ENCODE measurements at places on chromosomes 2 and 18.

DNA sequence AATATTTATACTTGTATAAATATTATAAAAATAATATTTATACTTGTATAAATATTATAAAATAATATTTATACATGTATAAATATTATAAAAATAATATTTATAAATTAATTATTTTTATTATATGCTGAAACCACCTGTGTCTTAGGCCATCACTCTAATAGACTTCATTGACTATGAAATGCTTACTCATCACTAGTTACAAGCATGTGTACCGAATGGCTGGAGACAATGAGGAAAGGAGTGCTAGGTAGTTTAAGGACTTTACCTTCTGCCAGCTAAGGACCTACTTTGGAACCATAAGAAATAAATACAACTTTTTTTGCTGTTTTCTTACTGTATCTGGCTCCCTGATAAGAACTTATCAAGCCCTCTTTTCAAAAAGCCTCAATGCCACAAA is 228.8 kb downstream of the LRRTM1 start:
- no peak for DNase-seq

DNA sequence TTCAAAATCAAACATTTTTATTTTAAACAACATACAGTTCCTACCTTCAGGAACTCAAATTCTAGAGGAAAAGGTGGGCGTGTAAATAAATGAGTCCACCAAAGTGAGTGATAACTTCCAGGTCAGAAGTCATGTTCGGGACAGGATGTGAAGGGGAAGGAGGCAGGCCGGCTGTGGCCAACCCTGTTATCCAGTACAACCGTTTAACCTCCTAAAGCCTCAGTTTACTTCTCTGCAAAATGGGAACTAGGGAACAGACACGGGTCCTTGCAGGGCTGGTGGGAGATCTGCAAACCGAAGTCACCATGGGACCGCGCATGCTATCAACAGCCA is 373 bp downstream of the EIPR1 start:
- DNase-seq, result peak; percentile 72

- DNase-seq, result peak; percentile 61
Measured at GRCh38 chr2:9230051-9230802, 23.6 kb downstream of the ASAP2 start.

DNA sequence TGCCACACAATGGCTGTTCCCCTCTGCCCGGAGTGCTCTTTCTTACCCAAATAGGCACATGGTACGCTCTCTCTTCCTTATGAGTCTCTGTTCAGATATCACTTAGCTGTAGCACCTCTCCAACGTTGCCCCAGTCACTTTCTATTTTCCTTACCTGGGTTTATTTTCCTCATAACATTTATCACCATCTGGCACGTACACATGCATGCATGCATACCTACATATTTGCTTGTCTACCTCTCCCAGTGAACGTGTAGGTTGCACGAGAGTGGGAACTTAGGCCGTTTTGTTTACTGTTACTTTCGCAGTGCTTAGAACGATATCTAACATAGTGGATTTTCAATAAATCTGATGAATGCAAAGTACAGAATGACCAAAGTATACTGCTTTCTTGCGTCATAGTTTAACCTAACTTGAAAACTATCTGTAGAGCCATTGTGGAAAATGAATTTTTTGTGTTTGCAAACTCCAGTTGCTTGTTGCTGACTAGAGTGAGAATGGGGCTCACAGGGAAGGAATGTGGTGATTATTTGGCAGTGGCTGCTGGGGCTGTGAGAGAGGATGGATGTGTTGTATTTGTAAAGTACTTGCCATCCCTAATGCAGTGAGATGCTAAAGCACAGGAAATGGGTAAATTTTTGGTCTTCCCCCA is 47.1 kb downstream of the ACSL3 start:
- peak; percentile 72 for DNase-seq

DNA sequence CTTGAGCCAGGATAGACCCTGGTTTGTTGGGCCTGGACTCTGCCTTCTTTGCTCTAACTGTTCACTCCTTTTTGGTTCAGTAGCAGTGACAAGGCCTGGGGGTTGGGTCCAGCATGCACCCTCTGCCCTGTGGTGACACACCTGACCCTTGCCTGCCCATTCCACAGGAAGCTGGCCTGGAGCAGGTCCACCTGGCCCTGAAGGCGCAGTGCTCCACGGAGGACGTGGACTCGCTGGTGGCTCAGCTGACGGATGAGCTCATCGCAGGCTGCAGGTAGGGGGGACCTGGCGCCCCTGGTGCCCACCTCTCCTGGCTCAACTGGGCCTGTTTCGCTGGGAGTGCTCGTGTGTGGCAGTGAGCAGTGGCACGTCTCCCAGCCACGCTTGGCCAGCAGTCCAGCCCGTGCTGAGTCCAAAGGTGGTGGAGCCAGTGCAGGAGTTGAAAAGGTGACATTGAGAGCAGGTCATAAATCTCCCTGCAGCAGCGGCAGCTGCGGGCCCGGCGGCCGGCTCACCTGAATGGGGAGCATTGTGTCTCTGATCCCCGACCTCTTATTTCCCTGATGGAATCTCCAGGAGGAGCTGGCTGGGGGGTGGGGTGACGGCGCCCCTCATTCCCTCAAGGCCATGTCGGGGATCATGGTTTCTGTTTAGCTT is 102.6 kb downstream of the DYSF start:
- DNase-seq, result no peak

GRCh38 chr2:49306925-49307324 is 152.6 kb upstream of the FSHR start:
- DNase-seq, result no peak

GRCh38 chr18:55287149-55287806 is 300.7 kb downstream of the TCF4 start:
- DNase-seq, result peak; percentile 53

DNA sequence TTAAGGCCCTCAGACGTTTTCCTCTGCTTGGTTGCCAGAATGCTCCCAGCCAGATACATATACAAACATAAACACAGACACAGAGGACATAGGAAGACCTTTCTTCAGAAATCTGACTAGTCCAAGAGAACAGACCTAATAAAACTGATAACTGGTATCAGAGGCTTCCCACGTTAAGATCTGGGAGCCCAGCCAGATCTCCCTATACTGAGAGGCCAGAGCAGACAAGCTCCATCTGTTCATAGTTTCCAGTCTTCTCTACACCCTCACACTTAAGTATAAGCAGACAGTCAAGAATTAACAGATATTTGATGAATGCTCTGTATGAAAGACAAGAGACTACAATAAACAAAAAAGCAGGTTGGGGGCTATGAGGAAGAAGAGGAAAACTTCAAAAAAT is 240.5 kb upstream of the CHAC2 start:
- no peak for DNase-seq

DNA sequence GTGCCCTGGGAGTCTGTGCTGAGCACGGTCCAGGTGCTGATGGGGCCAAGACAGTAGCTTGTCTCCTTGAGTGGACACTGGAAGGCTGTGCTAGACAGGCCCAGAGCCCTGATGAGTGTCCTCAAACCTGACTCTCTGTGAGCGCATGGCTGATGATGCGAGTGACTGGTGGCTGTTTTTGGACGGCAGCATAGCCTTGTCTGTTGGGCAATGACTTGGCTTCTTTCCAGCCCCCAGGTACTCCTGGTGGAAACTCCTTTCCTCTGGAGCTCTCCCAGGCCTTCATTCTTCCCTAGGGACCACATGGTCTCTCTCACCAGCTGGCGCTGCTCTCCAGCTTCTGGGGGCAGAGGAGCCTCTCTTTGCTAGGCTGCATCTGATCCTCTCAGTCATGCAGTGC is 207.6 kb upstream of the SMIM21 start:
- DNase-seq, result no peak

DNA sequence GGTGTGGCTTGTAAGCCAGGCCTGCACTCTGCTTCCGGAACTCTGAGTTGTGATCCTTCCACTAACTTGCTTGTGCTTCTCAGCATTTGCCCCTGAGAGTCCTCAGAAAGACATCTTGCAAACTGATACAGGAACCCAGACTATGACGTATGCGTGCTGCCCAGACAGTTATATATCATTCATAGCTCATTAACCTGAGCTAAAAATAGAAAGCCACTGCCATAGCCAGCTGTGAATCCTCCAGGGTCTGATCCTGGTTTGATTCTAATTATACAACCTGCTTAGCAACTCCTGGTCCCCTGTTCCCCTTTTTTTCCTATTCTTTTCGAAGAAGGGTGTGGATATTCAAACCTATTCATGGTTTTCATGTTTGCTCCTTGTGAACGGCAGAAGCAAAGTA is 63.7 kb downstream of the MARCHF4 start:
- no peak for DNase-seq

- peak; percentile 28 for DNase-seq
Measured at GRCh38 chr2:164792316-164793170, 49.1 kb downstream of the COBLL1 start.

DNA sequence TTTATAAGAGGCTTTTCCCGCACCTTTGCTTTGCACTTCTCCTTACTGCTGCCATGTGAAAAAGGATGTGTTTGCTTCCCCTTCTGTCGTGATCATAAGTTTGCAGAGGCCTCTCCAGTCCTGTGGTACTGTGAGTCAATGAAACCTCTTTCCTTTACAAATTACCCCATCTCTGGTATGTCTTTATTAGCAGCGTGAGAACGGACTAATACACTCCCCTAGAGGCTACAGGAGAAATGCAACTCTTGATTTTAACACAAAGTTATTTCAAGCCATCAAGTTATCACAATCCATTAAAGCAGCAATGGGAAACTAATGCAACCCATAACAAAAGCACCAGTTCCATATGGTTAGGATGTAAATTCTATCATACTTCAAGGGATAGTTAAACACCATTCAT is 1378.8 kb upstream of the DDX18 start:
- no peak for DNase-seq

DNA sequence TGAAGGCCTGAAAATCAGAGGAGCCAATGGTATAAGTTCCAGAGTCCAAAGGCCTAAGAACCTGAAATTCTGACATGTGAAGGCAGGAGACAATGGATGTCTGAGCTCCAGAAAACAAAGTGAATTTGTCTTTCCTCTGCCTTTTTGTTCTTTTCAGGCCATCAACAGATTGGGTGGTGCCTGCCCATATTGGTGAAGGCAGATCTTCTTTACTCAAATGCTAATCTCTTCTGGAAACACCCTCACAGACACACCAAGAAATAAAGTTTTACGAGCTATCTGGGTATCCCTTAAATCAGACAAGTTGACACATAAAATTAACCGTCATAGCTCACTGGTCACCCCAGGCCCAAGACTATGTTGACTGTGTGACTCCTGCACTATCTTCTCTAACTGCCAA is 163.8 kb upstream of the NCKAP5 start:
- no peak for DNase-seq

DNA sequence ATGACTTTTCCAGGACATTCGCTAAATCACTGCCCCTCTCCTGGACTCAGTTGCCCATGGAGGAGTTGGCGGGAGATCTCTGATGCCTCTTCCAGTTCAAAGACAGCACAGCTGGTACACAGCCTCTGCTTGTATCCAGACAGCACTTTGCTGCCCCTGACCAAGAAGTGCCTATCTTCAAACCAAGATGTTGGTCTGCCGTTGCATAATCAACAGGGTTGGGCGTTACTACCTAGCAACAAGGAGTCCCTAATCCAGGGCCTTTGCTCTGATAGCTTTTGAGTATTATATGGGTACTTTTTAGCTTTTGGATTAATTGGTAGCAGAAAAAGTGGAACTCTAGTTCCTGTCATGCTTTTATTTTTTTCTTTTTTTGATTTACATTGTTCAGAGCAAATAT is 166.6 kb downstream of the FAM210A start:
- no peak for DNase-seq

GRCh38 chr2:145715601-145716000 is 1195.7 kb upstream of the ZEB2 start:
- DNase-seq, result peak; percentile 64

DNA sequence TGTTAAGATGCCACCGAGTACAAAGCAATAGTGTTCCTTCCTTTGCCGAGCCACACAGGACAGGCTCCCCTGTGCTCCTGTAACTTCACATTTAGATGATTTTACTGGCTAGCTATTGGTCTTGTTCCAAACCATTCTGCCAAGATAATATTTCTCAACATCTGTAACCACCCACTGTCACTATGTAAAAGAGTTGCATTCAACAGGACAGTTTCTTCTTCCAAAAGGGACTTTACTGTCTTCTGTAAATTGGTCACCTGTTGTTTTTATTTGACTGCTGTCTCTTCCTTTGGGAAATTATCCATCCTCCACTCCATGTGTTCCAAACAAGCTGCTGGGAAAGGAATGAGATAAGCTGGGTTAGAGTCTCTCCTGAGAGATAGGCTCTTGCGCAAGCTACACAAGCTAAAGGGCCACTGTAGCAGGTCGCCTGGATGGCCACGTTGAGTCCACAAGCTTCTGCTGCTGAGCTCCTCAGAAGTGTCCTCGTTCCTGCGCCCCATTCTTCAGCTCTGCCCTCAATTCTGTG is 14.4 kb upstream of the BZW1 start:
- DNase-seq, result peak; percentile 53

- DNase-seq, result no peak
Measured at GRCh38 chr2:221264318-221264717, 307.8 kb downstream of the EPHA4 start.

GRCh38 chr2:71919708-71920107 is 228.0 kb downstream of the CYP26B1 start:
- peak; percentile 21 for DNase-seq

DNA sequence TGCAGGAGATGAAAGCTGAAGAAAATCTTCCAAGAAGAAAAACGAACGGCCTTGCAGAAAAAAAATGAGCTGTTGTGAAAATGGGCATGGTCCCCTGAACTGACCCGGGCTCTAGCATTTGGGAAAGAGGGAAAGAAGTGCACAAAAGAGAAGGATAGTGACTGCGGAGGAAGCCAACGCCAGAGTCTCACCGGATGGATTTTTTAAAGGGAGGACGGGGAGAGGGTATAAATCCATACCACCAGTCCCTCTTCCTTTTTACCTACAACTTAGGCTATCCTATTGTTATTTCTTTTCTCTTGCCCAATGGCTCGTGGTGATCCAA is 601 bp downstream of the WDR35 start:
- DNase-seq, result no peak

- no peak for DNase-seq
Measured at GRCh38 chr2:176805345-176805744, 407.2 kb upstream of the HNRNPA3 start.
